ENCODE measurements at places on chromosomes 3 and 15.
A peak's percentile ranks its signal among the peaks of the same experiment; 100 is the strongest.

DNA sequence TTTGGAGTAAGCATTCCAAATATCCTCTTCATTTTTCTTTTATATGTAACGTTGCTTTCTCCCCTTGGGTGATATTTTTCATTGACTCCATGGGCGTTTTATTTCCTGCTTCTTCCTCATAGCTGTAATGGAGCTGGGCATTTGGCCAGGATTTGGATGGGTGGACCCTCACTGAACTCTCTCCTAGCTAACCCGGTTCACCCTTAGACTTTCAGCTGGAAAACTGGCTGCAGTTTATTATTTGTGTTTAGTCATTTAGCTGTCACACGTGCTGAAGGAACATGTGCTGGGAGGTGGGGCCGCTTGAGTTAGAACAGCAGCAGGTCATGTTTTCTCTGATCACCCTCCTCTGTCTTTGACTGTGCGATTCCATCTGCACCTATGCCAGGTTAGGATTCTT lies 407.6 kb downstream of the ZIC1 start:
- no peak for DNase-seq

DNA sequence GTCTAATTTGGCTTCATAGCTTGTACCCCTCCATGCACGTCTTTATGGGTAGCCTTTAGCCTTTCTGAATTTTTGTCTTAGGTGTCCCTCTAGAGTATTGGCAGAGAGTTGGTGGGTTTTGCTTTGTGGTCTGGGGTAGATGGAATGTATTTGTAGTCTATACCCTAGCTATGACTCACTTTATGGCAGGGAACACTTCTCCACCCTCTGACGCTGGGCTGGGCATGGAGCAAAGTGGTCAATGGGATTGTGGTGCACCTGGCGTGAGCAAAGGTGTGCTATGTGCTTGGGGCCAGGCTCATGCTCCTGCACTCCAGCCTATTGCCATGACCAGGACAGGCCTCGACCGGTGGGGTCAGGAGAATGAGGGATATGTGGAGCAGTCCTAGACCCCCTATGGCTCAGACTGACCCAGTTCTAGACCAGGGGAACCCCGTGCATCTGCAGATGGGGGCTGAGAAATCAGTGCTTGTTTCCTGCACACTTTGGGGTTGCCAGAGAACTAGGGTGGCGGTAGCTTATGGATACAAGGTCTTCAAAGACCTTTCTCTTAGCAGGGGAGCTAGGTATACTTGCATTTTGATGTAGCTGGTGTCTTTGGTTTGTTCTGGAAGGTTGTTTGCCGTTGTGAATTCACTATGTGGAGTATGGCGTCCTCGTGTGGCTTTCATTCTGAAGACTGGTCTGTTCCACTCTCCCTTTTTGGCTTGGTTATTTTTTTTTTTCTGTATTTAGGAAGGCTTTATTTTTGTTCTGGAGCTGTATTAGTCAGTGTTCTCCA lies 49.4 kb upstream of the RPL32 start:
- no peak for DNase-seq

GRCh38 chr3:42061025-42061712 lies 30.0 kb upstream of the TRAK1 start:
- no peak for DNase-seq

DNA sequence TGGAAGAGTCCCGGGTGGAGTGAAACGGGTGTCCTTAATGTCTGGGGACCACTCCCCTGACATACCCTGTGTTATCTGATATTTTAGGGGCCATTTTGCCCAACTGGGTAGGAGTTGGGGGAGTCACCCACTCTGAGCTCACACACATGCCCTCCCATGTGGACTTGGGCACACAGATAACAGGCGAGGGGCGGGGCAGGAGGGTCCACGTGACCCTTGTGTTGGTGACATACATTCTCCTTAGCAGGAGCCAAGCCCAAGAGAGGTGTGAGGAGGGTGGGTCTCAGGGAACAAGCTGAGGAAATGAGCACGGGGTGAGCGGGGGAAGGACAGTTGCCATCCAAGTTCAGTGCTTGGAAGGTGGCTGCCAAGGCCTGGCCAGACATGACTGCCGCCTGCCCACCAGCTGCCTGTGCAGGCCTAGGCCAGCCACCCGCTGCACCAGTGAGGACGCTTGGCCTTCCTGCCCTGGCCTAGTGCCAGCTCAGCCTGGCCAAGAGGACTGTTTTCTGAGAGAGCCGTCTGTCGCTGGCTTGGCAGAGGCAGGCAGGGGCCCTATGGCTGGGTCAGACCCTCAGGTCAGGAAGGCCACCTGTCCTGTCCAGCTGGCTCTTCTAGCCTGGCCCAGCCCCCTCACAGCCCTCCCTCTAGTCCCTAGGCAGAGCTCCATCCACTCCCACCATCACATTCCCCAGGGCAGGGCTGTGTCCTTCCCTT lies 31.3 kb upstream of the TMEM115 start:
- peak; percentile 81 for DNase-seq

DNA sequence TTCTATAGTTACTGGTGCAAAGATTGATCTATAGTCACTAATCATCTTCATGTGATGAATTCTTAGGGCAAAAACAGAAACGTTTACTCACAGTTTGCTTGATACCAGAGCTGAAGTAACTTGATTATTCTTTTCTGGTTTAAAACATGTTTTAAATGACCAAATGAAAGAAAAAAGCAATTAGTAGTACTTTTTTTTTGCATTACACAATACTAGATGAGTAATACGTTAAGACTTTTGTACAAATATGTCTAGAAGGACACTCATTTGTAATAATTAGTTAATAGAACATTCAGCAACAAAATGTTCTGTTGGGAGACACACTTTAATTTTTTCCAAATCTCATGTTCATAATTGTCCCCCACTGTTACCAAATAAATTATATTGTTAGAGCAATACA lies 523.2 kb downstream of the SOX2 start:
- no peak for DNase-seq

DNA sequence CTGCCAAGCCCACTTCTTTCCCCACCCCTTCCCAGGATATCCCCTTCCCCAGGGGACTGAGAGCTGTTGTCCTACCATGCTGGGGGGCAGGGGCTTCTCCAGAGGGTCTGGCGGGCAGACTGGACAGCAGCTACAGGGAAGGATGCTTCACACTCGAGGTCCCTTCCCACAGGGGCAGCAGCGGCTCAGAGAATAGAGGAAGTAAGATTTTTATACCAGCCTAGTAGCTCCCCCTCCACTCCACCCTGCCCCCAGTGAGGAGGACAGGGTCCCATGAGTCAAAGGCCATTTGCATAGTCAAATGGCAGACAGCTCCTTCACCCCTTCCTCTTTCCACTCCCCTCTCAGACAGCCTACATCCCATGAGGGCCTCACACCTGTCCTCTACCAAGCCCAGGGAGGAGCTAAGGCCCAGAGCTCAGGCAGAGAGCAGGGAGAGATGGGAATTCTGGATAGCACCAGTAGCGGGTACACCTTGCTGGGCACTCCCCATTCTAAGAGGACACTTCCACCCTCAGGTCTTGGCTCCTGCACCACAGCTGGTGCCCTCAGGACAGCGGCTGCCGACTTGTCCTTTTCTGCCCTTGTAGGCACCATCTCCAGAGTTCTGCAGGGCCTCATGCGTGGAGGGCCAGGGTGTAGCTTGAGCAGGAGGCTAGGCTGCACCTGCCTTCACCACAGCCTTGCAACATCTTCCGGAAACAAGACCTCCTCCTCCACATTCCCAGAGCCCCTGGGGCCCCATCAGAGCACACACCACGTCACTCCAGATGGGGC lies at the start of gene TLR9:
TLR9 (minus strand) TSS at position 194 of the 777 bp plus-strand sequence; CDS start at position 78, 116 bp downstream.
- DNase-seq, result no peak

DNA sequence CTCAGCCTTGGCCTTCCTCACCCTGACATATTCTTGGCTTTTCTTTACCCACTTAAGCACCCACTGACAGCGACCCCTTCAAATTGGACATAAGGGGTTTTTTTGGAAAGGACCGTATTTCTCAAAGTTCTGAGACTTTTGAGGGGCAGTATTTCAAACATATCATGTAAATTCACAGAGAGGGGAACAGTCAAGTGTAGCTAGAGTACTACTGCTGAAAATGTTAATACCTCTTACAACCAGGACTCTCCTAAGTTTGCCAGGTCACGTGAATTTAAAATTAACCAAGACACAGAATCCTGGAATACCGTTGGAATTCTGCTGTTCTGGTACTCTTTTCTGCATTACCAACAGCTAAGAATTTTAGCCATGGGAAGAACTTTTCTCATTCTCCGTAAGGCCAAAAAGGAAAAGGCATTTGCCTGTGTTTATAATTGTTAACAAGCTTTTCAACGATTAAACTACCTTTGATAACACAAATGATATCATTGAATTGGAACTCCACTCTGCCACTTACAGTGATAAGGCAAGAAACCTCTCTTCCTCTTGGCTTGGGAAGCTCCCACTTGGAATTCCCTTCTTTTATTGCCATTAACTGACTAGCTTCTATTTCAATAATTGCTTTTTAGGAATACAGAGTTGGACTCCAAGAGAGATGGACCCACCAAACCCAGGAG lies 597 bp upstream of the GBE1 start:
- no peak for DNase-seq

GRCh38 chr3:118960876-118961450 lies 73.7 kb downstream of the IGSF11 start:
- no peak for DNase-seq

- DNase-seq, result no peak
Observed at GRCh38 chr3:141462176-141462859, 24.5 kb upstream of the RASA2 start.
